ENCODE measurements at places on chromosomes 5 and 9. TPM values are rescaled to one million over a fixed set of nuclear protein-coding genes. Genes with fewer than 3 reads are reported as not detected.

GRCh38 chr9:9950813-9951212 lies 662.0 kb downstream of the PTPRD start:
- no peak for DNase-seq

DNA sequence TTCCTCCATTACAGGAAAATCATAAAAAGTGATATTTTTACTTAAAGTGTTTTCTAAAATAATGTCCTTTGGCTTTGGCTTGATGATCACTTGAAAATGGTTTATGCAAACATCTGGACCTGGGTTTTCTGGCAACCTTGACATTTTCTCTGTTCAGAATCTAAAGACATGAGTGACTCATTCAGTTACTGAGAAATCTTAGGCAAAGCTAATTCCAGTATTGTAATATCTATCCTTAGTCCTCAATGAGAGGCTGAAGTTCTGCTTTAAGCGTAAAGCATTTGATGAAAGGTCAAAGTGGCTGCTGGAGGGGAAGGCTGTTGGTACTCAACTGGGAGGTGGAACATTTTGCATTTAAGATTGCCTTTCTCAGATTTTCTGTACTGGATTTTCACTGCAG lies 2.3 kb downstream of the MAN2A1 start:
- no peak for DNase-seq

DNA sequence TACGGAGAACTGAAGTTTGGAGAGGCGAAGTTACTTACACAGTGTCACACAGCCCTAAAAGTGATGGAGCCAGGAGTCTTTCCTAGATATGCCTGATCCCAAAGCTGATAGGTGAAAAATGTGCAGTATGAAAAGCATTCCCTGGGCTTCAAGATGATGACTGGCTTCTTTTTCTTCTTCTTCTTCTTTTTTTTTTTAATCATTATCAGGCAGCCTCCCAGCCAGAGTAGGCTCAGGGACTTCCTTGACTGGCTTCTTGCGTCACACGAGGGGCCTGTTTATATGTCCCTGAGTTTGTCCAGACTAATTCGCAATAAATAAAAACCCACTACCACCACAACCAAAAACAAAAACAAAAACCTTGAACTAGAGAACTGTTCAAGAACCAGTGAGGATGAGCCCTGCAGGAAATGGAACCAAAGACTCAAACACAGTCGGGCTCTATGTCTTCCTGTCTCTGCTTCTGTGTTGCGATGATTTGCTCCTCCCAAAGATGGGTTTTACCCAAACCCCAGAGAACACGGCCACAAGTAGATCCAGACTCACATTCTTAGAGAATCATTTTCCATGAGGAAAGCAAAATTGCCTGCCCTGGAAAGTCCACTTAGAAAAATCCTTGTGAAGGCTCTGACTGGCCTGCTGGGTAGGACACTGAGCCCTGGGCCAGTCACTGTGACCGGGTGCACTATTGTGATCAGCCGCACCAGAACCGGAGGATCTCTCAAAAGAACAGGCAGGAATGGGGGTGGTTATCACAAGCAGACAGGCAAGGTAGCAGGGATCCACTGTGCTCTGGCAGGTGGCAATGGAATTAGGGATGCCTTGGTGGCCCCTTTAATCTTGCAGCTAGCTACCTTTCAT lies 38.0 kb upstream of the ADAM19 start:
- no peak for DNase-seq

DNA sequence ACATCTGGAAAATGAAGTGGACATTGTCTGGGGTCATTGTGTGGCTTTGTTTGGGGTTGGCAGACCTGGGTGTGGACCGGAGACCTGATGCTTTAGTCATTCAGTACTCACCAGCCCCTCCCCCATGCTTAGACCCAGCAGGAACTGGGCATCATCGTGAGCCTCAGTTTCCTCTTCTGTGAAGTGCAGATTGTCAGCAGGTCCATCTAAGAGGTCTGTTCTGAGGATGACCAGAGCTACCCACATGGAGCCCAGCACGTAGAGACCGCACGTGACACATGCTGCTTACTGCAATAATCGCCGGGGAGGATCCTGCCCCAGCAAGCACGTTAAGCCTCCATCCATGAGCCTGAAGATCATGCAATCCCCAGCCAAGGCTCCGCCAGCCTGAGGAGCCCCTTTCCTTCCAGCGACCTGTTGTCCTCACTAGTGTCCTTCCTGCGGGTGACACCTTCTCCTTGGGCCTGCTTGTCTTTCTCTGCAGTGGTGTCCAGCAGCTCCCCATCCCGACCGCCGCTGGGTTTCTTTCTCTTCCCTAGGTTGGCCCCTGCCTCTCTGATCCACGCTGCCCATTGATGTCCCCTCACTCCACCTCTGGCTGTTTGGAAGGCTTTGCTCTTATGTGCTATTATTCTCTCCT lies 26.7 kb upstream of the IRX4 start:
- no peak for DNase-seq

- DNase-seq = no peak
Observed at GRCh38 chr5:154899151-154899816, 38.7 kb downstream of the GEMIN5 start.

Gene PRSS3
- 17.8 TPM for total RNA-seq

Gene PLPP6
- 8.0 TPM for total RNA-seq

DNA sequence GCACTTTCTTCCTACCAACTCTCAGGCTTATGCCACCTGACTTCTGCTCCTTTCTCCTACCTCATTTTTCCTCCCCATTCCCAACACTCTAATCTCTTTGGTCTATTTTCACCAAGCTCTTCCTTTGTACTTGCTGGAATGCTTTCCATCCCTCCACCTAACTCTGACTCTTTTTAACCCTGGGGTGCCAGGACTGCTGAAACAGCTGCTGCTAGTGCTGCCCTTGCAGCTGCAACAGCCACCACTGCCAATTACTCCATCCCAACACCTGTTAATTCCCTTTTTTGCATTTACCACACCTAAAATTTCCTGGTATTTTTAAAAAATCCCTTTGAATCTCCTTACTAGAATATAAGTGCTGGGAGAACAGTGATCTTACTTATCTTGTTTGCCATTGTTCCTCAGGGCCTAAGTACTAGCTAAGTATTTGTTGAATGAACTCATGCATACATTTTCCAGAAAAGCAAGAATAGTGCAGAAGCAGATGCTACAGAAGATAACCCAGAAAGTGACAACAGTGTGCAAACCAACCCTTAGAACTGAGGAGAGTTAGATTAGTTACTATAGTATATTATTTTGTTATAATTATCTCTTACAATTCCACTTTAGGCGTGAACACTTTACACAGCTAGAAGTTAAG lies 11.5 kb downstream of the NADK2 start:
- DNase-seq = no peak

DNA sequence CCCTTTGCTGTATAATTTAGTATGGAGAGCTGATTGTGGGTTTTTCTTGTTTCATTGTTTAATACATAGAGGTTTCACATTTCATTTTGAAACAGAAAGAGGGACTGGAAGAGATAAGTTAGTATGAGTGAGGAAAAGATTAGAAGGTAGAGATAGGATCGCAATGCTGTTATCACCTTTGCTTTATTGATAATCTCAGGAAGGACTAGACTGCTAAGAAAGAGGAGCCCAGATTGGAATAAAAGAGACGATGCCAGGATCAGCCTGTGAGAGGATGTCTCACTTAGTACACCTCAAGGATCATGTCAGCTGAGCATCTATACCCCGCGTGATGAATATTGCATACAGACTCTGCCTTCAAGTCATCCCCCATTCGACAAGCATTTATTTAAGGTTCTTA lies 178.0 kb upstream of the DMAC1 start:
- DNase-seq = no peak

Gene C5orf58
- not detected for total RNA-seq

GRCh38 chr9:19085295-19085694 lies 17.4 kb downstream of the HAUS6 start:
- no peak for DNase-seq

Gene GABRA6
- 1.1 TPM for total RNA-seq

Gene IGFBPL1
- 0.60 TPM for total RNA-seq

Gene SIT1
- total RNA-seq = not detected

DNA sequence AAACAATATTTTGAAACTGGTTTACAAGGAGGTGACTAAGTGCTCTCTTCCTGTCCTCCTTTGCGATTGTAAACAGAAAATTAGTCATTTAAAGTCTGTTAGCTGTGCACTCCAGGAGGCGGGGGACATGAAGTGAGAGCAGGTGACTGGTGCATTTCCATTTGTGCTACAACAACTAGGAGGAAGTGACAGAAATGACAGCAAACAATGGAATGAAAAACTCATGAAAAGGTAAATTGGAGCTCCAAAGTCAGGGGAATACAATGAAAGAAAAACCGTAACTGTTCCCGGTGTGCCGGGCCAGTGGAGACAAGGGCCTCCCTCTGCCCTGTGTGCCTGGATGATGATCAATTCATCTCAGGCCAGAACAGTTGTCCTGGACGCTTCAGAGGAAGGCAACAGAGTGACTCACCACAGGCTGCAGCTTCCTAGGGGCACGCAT lies 439.9 kb downstream of the GADD45G start:
- DNase-seq = no peak

- DNase-seq = no peak
Observed at GRCh38 chr5:6943197-6944112, 230.2 kb downstream of the TENT4A start.
